MV-4-11 (cell line): ENCODE measurements at places on chromosomes 16 and 17.

- DNase-seq, result peak; percentile 88
Measured at GRCh38 chr17:20122254-20122879, 113.2 kb downstream of the SPECC1 start.

DNA sequence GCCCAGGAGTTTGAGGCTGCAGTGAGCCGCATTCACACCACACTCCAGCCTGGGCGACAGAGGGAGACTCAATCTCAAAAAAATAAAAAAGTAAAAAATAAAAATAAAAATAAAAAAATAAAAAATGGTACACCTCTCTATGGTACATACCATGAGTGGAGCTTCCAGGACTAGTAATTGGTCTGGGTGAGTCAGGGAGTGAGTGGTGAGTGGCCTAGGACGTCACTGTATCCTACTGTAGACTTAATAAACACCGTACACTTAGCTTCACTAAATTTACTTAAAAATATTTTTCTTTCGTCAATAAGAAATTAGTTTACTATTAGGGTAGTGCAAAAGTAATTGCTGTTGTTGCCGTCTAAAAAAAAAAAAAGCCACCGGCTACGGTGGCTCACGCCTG, 9.0 kb downstream of the CDH5 start:
- DNase-seq, result no peak

GRCh38 chr16:11080999-11081630, 136.8 kb downstream of the CLEC16A start:
- DNase-seq, result no peak

- DNase-seq, result no peak
Measured at GRCh38 chr17:1789936-1790335, 28.1 kb downstream of the SERPINF1 start.

GRCh38 chr17:35341411-35341992, 31.9 kb downstream of the SLFN11 start:
- peak; percentile 93 for DNase-seq

GRCh38 chr17:82231562-82232321, 2.9 kb downstream of the SLC16A3 start:
- peak; percentile 89 for DNase-seq

DNA sequence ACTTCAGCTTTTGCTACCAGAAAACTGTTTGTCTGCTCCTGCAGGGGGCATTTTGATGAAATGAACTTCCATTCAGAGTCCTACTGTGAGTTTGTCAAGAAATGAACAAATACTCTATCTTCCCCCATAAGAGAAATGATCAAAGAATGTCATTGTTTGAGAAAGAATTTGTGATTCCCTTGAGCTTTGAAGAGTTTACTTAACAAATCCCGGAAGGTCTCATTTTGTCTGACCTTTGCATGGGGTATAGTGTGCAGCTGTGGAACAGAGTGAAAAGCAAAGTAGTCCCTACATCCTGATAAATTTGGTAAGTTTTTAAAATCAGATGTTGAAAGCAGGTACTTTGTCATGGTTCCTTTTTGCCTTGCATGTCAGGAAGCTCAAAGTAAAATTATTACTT, 178.0 kb downstream of the ABCC12 start:
- DNase-seq, result no peak

- DNase-seq, result no peak
Measured at GRCh38 chr17:36837195-36837938, 99.9 kb upstream of the LHX1 start.

- DNase-seq, result peak; percentile 36
Measured at GRCh38 chr17:35568561-35568960, 7.9 kb upstream of the SLFN14 start.

DNA sequence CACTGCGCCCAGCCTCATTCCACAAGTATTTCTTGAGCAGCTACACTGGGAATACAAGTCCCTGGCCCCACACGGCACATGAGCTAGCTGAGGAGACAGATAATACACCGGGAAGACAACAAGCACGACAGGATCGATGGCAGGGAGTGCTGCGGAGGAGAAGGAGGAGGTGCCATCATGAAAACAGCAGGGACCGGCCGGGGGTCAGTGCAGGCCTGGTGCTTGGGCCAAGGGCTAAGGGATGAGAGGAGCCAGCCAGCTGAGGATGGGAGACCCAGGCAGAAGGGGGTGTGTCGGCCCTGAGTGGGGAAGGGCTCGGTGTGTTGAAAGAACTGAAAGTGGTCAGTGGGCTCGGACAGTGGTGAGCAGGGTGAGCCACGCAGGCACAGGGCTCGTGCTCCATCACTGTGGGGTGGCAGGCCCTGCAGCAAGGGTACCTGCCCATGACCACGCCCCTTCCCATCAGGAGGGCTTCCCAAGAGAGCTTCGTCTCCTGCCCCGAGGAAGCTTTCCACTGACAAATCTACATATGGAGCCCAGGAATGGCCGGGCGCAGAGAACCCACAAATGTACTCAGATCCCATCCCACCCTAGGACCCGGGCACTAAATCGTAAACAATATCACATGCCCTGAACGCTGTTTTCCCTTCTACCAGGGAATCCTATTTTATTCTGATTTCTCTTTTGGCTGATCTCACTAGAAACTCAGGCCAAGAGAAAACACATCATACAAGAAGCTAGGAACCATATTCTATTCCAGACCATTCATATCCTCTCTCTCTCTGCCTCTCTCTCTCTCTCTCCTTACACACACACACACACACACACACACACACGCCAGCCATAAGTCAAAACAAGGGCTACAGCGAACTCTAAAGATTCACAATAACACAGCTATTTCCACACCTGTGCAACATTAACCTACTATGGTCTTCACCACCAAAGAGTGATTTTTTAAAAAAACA, 50.7 kb upstream of the TNRC6C start:
- DNase-seq, result no peak

DNA sequence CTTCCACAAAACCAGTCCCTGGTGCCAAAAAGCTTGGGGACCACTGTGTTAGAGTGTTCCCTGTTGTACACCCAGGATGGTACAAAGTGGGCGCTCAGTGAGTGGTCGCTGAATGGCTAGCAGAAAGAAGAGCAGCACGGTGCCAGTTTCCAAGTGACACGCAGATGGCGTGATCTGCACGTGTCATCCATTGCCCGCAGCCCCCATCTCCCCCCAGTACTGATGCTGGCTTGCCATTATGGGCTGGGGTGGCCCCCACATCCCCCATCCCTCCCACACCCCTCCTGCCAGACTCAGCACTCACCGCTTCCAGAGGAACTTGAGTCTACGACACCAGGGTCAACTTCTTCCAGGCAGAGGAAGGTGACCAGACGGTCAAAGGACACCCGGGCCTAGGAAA, 36.5 kb downstream of the ABCC6 start:
- no peak for DNase-seq

DNA sequence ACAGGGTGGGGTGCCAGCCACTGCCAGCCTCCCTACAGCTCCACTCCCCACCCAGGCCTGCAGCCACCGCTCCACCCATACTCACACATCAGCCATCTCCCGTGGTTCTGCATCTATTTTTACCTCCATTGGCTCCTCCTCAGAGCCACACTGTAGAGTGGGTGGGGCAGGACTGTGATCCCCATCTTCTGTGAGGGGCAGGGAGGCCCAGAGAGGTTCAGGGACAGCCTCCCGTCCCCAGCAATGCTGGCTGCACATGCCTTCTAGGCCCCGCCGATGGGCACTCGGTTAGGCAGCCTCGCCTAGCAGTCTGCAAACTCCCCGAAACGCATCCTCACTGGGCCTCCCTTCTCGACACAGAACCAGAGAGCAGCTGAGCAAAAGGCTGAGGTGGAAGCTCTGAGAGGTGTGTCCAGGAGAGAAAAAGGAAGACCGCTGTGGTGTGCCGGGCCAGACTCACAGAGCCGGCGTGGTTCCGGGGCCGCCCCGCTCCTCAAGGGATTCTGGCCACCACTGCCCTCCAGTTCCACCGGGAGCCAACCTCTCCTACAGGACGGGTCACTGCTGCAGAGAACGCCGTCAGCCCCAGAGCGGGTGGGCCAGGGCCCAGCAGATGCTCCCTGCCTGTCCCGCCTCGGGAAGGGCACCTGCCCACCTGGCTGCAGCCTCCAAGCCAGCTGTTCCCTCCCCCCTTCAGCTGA, 71.9 kb downstream of the ABR start:
- no peak for DNase-seq

- peak; percentile 62 for DNase-seq
Measured at GRCh38 chr17:76384222-76384986, at the start of gene SPHK1. Gene SPHK1, plus strand, starts transcription at chr17:76384609. Its CDS starts 1,036 bp downstream, at chr17:76385645.

DNA sequence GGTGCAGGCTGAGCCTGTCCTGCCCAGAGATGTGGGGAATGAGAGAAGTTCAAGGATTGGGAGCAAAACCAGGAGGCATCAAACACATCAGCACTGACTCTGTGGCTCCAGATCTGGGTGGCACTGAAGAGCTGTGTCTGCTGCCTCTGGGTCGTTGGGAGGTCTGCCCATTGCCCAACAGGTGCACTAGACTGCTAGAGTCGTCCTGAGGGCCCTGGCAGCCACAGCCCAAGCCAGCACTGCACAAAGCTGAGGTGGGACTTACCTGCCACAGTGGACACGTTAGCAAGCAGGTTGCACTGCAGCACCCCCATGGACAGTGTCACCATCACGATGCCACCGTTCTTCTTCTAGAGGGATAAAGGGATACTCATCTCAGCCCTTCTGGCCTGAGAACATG, 3.3 kb downstream of the DPEP3 start:
- no peak for DNase-seq

GRCh38 chr16:81448154-81449131, 3.8 kb downstream of the CMIP start:
- DNase-seq, result no peak

DNA sequence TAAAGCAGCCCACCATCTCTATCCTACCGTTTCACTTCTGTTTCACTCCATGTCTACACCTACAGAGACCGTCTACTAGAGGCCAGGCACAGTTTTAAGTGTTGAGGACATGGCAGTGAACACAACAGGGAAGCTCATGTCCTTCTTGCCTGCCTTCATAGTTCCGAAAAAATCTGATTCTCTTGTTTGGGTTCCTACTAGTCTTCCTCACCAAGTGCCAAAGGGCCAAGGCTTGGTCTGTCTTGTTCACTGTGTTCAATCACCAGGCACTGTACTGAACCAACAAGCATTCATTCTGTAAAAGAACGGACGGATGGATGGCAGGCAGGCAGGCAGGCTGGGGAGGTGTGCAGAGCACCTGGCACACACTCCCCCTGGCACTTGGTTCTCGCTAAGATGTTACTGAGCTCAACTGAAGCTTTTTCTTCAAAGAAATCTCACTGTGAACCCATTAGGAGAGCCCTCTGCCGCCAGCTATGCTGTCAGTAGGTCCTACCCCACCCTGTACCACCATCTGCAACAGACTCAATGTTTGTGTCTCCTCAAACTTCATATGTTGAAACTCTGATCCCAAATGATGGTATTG, 2.5 kb downstream of the DEXI start:
- DNase-seq, result no peak

- no peak for DNase-seq
Measured at GRCh38 chr16:57089406-57089805, 3.0 kb upstream of the CPNE2 start.

DNA sequence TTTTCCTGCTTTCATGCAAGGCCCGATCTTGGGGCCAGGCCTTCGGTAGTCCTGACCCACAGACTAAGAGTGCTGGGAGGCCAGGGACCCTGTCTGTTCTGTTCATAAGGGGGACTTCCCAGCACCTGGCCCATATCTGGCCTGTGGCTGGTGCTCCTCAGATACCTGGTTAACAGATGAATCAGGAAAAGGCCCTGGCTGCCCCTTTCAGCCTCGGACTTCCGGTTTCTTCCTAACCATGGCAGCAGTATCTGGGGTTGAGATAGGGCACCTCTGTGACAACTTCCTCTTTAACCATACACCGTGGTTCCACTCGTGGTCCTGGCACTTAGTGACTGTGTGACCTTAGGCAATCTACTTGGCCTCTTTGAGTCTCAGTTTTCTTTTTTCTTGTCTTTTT, 18.4 kb downstream of the PLCG2 start:
- DNase-seq, result peak; percentile 94

- DNase-seq, result peak; percentile 3
Measured at GRCh38 chr16:77833921-77834634, 45.7 kb downstream of the VAT1L start.

GRCh38 chr17:48995304-48995973, 1.7 kb upstream of the IGF2BP1 start:
- DNase-seq, result no peak

DNA sequence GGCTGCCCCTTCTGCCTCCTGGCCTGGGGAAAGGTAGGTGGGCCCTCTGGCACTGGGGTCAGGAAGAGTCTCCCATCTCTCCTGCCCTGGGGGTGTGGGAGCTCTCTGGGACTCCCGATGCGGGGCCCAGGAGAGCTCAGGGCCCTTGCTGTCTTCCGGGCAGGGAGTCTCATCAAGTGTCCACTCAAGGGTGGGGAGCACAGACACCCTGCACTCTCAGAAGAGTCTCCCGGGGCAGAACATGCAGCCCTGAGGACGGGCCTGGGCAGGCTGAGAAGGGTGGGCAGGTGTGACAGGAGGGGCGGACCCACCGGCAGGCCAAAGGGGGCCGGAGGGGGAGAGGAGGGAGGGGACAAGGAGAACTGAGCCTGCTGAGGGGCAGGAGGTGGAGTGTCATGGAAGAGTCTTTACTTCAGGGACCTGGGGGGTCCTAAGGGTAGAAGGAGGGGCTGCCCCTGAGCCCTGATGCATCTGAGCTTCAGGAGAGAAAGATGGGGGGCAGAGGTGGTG, 8.4 kb upstream of the PKMYT1 start:
- no peak for DNase-seq
